Activated T-cell treated with anti-CD3 and anti-CD28 coated beads for 4 hours (primary cell): ENCODE measurements at places on chromosomes 3 and 15.

DNA sequence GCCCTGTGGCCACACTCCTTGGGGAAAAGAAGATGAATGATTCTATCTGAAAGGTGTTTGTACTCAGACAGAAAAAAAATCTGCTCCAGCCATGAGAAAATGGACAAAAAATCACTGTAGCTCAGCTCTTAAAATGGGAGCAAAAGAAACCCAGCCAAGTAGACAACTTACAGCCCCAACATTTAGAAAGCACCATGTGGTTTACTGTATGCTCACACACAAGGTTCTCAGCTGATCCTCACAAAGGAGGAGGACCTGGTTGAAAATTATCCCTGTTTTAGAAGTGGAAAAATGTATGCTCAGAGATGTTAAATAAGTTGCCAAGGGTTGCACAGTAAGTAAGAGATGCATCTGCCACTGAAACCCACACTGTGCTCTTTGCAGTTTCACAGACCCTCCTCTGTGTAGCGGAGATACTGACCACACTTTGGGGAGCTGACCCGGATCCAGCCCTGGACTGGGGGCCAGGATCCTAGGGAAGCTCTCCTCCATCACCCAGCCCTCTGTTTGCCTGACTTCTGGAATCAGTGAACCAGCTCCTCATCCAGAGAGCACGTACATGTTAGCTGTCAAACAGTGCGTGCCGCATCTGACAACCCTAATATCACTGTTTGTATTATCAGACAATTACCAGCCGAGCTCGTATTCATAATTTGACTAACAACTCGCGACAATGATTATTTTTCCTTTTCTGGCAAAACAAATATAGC lies 32.7 kb upstream of the TPRG1 start:
- no peak for DNase-seq

GRCh38 chr15:78052001-78052401 lies 25.5 kb downstream of the TBC1D2B start:
- DNase-seq, result no peak

- no peak for DNase-seq
These were observed 20.3 kb downstream of the MINAR1 start for GRCh38 chr15:79452244-79453051.

GRCh38 chr3:168341956-168342936 lies 246.5 kb upstream of the GOLIM4 start:
- no peak for DNase-seq
